ENCODE measurements at places on chromosomes 5 and 9. TPM values are rescaled to one million over a fixed set of nuclear protein-coding genes. Genes with fewer than 3 reads are reported as not detected.

The C7 gene
- total RNA-seq, result not detected

The IFNA13 gene
- total RNA-seq, result not detected

The SOX30 gene
- total RNA-seq, result not detected

The NDUFA8 gene
- total RNA-seq, result 55.2 TPM

The SPATA31A5 gene
- not detected for total RNA-seq

The SAXO1 gene
- not detected for total RNA-seq

The SPAAR gene
- total RNA-seq, result not detected

- H3K36me3 ChIP-seq, result peaks cover 11% of the 10 kb centered on the region
- H3K27ac ChIP-seq, result no peak overlapping the region
- H3K4me1 ChIP-seq, result peaks cover 2% of the 10 kb centered on the region
- H3K27me3 ChIP-seq, result no peaks in the 10 kb centered on the region
Measured at GRCh38 chr9:128169492-128169891, 9.4 kb downstream of the BBLN start.

- H3K36me3 ChIP-seq, result no peaks in the 10 kb centered on the region
- no peaks in the 10 kb centered on the region for H3K27me3 ChIP-seq
- DNase-seq, result no peak
- no peak overlapping the region for H3K27ac ChIP-seq
- H3K4me3 ChIP-seq, result no peak overlapping the region
Measured at GRCh38 chr9:80352967-80353366, 781.2 kb downstream of the TLE4 start.

DNA sequence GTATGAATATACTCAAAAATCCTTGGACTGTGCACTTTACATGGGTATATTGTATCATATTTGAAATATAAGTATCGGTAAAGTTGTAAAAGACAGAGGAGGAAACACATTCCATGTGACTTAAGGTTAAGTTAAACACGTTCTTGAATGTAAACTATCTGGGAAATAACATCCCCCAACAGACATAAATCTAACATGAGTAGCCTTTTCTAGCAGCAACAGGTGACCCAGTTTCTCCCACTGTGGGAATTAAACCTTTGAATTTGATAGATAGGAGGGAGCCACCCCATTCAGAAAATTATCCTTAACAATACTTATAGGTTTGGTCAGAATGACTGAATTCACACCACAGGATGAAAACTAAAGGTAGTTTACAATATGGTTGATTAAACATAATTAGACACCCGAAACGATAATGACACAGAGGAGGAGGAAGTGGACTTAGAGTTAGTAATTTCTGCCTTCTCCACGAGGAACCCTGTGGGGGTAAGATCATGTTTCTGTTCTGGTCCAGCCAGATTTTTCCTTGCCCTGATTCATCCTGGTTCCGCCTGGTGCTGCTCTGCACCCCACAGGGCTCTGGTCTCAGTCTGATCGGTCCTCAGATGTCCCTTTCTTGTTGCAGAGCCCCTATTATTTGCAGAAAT lies 84.6 kb upstream of the DNAH5 start:
- H3K36me3 ChIP-seq, result no peaks in the 10 kb centered on the region
- peaks cover 12% of the 10 kb centered on the region for H3K27me3 ChIP-seq
- no peak overlapping the region for H3K27ac ChIP-seq
- H3K4me3 ChIP-seq, result no peak overlapping the region

DNA sequence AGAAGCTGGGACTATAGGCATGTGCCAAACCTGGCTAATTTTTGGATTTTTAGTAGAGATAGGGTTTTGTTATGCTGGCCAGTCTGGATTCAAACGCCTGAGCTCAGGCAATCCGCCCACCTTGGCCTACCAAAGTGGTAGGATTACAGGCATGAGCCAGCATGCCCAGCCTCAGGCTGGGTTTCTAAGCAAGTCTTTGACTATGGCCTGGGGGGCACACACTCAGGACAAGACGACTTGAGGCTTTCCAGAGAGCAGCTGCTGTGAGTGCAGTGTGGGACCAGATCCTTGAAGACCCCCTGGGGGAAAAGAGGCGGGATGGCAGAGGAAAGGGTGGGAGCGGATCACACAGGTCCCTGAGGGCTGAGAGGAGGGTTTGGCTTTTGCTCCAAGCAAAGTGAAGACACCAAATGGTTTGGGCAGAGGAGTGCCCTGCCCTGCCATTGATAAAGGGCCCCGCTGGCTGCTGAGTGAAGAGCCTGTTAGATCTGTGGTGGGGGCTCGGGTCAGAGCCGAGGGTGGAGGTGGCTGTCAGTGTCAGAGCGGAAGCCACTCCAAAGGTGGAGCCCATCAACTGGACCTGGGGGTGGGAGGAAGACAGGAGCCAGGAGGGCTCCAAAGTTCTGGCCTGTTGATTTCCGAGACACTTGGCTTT lies 46.8 kb upstream of the FUBP3 start:
- H3K27ac ChIP-seq, result no peak overlapping the region
- peaks cover 4% of the 10 kb centered on the region for H3K4me1 ChIP-seq
- DNase-seq, result no peak
- H3K36me3 ChIP-seq, result no peaks in the 10 kb centered on the region

GRCh38 chr5:131193106-131193505 lies 22.4 kb downstream of the LYRM7 start:
- H3K4me1 ChIP-seq, result peaks cover 23% of the 10 kb centered on the region
- H3K4me3 ChIP-seq, result no peak overlapping the region
- H3K27ac ChIP-seq, result no peak overlapping the region
- no peaks in the 10 kb centered on the region for H3K27me3 ChIP-seq

- no peaks in the 10 kb centered on the region for H3K27me3 ChIP-seq
- H3K27ac ChIP-seq, result no peak overlapping the region
- no peak overlapping the region for H3K4me3 ChIP-seq
- no peak for DNase-seq
- no peaks in the 10 kb centered on the region for H3K36me3 ChIP-seq
Measured at GRCh38 chr5:94751460-94751859, 133.0 kb downstream of the SLF1 start.

DNA sequence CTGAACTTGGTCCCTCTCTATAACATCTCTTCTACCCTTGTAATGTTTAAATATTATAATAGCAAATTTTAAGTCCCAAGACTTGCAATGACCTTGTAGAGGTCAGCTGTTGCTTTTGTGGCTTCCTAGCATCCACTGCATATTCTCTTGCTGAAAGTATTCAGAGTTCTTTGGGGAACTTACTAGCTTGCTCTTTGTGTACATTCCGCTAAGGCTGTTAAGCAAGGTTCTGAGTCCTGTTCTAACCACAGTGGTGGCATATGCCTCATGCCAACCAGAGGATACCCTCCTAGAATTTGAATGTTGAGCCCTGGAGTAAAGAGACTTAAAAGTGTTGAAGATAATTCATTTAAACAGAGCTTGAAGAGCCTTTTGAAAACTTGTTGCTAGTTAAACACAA lies 570.9 kb downstream of the TLE1 start:
- peaks cover 5% of the 10 kb centered on the region for H3K4me1 ChIP-seq
- H3K27ac ChIP-seq, result no peak overlapping the region
- H3K27me3 ChIP-seq, result no peaks in the 10 kb centered on the region
- no peak overlapping the region for H3K4me3 ChIP-seq

DNA sequence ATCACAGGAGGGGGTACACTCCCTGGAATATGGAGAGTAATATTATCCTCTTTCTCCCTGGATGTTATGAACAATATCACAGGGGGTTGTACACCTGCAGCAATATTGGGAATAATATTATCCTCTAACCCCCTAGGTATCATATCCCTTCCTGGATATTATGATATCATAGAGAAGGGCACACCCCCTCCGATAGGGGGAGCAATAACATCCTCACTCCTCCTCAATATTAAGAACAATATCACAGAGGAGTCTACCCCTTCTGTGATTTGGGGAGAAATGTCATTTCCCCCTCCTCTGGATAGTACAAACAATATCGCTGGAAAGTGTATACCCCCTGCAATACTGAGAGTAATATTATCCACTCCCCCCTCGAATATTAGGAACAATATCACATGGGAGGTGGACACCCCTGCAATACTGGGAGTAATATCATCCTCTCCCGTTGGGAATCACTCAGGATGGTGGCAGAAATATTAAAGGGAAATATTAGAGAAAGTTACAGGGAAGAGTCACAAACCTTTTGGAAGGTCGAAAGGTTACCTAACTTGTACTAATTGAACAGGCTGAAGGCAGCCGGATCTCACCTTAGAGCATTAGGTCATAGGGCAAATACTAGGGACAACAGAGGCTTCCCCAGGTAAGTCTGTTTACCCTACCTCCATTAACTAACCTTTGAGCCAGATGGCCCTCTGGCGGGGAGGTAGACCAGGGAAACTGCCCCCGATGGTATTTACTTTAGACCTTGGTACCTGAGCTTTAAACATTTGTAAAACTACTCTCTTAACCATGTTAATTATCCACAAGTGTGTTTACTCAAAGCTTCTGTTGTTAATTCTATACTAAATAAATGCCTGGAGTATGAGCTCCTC lies 57.5 kb upstream of the FREM1 start:
- H3K36me3 ChIP-seq, result no peaks in the 10 kb centered on the region
- peaks cover 3% of the 10 kb centered on the region for H3K27me3 ChIP-seq
- H3K27ac ChIP-seq, result no peak overlapping the region

GRCh38 chr5:180613814-180614188 lies 22.5 kb upstream of the SCGB3A1 start:
- peaks cover 2% of the 10 kb centered on the region for H3K4me1 ChIP-seq
- no peak for DNase-seq
- H3K27me3 ChIP-seq, result no peaks in the 10 kb centered on the region
- peaks cover 2% of the 10 kb centered on the region for H3K36me3 ChIP-seq

DNA sequence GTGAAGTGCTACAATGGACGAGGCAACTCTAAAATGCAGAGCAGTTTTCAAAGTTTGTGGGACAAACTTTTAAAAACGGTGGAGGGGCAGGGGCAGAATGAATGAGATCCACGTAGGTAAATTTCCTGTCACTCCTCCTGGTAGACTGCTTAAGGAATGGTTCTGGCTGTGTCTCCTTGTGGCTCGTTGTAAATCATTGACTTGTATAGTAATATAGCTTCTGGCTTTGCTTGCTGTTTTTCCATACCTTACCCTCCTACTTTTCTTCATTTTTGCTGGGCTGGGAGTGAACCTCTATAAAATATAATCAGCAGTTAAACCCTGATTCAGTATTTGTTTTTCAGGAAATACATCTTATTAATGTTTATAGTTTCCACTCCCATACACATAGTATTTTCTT lies 235.7 kb downstream of the TUSC1 start:
- no peak for DNase-seq

DNA sequence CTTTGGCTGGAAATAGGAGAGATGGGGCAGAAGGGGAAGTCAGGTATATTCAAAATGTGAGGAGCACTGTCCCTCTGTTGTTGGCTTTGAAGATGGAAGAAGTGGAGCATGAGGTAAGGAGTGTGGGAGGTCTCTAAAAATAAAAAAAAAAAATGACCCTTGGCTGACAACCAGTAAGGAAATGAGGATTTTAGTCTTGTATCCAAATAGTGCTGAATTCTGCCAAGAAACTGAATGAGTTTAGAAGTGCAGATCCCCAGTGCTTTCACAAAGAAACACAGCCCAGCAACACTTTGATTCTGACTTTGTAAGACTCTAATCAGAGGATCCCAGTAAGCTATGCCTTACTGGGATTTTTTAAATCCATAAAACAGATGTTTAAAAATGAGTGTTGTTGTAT lies 367.9 kb downstream of the CYLC2 start:
- H3K36me3 ChIP-seq, result no peaks in the 10 kb centered on the region
- H3K4me1 ChIP-seq, result no peaks in the 10 kb centered on the region
- H3K27me3 ChIP-seq, result no peaks in the 10 kb centered on the region
- DNase-seq, result no peak
- no peak overlapping the region for H3K4me3 ChIP-seq
- H3K27ac ChIP-seq, result no peak overlapping the region

GRCh38 chr9:75139201-75139600 lies 50.9 kb downstream of the OSTF1 start:
- peaks cover 72% of the 10 kb centered on the region for H3K36me3 ChIP-seq
- H3K27me3 ChIP-seq, result no peaks in the 10 kb centered on the region
- DNase-seq, result no peak
- peaks cover 28% of the 10 kb centered on the region for H3K4me1 ChIP-seq
- H3K27ac ChIP-seq, result no peak overlapping the region
- no peak overlapping the region for H3K4me3 ChIP-seq

GRCh38 chr5:128869970-128870369 lies 95.3 kb upstream of the SLC27A6 start:
- H3K27ac ChIP-seq, result no peak overlapping the region
- no peak for DNase-seq
- no peaks in the 10 kb centered on the region for H3K36me3 ChIP-seq
- H3K27me3 ChIP-seq, result no peaks in the 10 kb centered on the region
- no peaks in the 10 kb centered on the region for H3K4me1 ChIP-seq

- H3K4me1 ChIP-seq, result no peaks in the 10 kb centered on the region
- H3K4me3 ChIP-seq, result no peak overlapping the region
- no peak overlapping the region for H3K27ac ChIP-seq
- peak; percentile 74 for DNase-seq
- no peaks in the 10 kb centered on the region for H3K36me3 ChIP-seq
- H3K27me3 ChIP-seq, result peaks cover 95% of the 10 kb centered on the region
Measured at GRCh38 chr5:138641547-138642298, 66.5 kb upstream of the HSPA9 start.

- peaks cover 28% of the 10 kb centered on the region for H3K4me1 ChIP-seq
- H3K4me3 ChIP-seq, result no peak overlapping the region
- DNase-seq, result no peak
- no peaks in the 10 kb centered on the region for H3K27me3 ChIP-seq
- H3K27ac ChIP-seq, result no peak overlapping the region
- H3K36me3 ChIP-seq, result peaks cover 2% of the 10 kb centered on the region
Measured at GRCh38 chr5:159605585-159605984, 275.3 kb upstream of the IL12B start.

DNA sequence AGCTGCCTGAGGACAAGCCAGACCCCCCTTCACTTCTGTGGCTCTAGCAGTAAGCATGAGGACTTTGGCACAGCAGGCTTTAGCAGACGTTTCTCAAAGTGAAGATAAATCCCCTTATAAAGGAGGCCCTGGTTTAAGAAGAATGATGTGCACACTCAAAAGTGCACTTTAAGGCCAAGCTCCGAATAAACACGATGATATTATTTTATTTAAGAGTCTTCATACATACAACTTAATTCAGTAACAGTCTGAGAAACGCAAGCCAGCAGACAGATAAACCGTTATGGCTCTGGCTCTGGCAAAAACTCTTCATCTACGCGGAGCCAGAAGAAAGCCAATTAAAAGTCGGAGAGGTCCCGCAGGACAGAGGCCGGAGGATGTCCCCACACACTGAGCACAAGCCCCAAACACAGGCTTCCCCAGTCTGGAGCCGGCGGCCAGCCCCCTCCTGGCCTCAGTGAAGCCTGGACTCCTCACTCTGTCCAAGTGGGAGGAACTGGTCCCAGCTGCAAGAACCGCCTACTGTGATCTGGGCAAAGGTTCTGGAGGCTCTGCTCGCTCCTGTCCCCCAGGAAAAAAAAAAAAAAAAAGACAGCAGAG lies 44.6 kb downstream of the ADAMTS2 start:
- H3K27ac ChIP-seq, result no peak overlapping the region
- H3K36me3 ChIP-seq, result no peaks in the 10 kb centered on the region
- no peaks in the 10 kb centered on the region for H3K27me3 ChIP-seq
- H3K4me1 ChIP-seq, result no peaks in the 10 kb centered on the region
- DNase-seq, result no peak
- no peak overlapping the region for H3K4me3 ChIP-seq

- no peaks in the 10 kb centered on the region for H3K36me3 ChIP-seq
- peaks cover 39% of the 10 kb centered on the region for H3K27me3 ChIP-seq
- no peak overlapping the region for H3K27ac ChIP-seq
- H3K4me1 ChIP-seq, result peaks cover 29% of the 10 kb centered on the region
- DNase-seq, result no peak
Measured at GRCh38 chr9:69171049-69171448, 3.0 kb upstream of the TJP2 start.

- peaks cover 34% of the 10 kb centered on the region for H3K36me3 ChIP-seq
- no peaks in the 10 kb centered on the region for H3K27me3 ChIP-seq
Measured at GRCh38 chr5:143197260-143197656, 206.2 kb downstream of the NR3C1 start.

GRCh38 chr5:77876316-77876715 lies 100.2 kb upstream of the TBCA start:
- H3K27ac ChIP-seq, result no peak overlapping the region
- no peak overlapping the region for H3K4me3 ChIP-seq
- peaks cover under 1% of the 10 kb centered on the region for H3K4me1 ChIP-seq
- H3K27me3 ChIP-seq, result no peaks in the 10 kb centered on the region
- H3K36me3 ChIP-seq, result no peaks in the 10 kb centered on the region
